ENCODE measurements at places on chromosomes 7 and 10.

DNA sequence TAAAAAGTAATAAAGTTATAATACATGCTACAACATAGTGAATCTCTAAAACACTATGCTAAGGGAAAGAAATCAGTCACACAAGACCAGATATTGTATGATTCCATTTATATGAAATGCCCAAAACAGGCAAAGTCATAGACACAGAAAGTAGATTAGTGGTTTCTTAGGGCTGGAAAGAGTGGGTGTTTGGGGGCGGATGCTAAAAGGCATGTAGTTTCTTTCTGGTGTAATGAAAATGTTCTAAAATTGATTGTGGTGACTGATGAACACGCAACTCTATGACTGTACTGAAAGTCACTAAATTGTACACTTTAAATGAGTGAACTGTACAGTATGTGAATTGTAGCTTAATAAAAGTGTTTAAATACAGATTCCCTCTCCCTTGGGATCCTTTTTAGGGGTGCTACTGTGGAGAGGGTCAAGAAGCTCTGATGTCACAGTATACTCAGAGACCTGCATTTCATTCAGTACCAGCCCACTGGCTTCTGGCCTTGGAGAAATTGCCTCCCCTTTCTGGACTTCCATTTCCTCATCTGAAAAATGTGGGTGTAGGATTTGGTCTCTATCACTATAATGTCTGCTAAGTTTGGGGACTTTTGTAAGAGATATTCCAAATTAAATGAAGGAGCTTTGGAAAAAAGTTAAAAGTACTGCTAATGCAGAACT, 46.4 kb downstream of the AOAH start:
- DNase-seq: no peak

GRCh38 chr10:79116801-79117723, 48.3 kb downstream of the ZMIZ1 start:
- peak; percentile 35 for DNase-seq

DNA sequence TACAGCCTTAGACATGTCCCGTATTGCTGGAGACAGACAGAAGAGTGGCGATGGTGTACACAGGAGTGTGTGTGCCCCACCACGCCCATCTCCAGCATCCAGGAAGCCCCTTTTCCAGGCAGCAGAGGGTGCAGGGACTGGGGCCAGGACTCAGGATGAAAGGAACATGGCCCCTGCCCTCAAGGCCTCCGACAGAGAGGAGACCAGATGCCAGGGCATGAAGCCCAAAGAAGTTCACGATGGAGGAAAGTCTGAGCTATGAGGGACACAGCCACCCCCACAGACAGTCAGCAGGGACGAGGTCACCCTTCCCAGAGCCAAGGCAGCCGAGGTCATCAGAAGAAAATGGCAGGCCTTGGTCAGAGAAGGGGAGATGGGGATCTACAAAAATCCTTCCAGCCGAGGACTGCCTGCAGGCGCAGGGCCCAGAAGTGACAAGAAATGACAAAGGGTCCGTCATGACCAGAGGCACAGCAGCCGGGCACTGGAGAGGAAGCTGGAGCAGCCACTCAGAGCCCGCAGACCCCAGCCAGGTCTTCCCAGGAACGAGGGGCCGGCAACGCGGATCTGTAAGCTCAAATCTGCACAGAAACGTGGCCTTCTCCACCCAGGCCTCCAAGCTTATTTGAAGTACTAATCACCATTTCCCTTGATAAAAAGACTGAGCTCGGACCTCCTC, 78.7 kb upstream of the PPP2R2D start:
- no peak for DNase-seq

GRCh38 chr10:71536332-71536731, 139.6 kb downstream of the CDH23 start:
- DNase-seq: no peak

DNA sequence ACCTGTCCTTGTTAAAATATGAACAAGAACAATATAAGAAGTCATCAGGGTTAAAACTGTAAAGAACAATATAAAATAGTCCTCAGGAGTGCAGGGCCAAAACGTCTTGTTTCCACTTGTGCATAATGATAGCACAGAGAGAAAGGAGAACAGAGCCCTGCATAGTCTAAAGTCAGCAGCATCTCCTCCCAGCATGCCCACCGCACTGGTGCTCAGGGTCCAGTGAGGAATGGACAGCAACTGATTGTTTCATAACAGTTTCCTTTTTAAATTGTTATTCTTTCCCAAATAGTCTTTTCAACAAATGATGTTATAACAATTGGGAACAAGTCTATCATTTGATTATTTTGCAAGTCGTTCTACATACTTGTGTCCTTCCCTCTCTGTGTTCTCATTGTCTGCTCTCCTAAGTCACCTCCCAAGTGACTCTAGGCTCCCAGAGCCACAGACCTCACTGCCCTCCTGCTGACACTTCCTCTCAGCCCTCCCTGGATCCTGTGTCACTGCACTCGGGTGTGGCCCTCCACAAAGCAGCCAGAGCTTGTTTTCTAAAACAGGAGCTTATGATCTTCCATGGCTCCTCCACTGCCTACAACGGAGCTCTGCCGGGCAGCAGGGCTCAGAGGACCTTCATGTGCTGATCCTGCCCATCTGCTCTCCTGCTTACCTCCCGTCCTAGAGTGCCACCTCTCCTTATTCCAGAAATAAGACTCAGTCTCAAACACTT, 27.6 kb downstream of the COBL start:
- DNase-seq: no peak

DNA sequence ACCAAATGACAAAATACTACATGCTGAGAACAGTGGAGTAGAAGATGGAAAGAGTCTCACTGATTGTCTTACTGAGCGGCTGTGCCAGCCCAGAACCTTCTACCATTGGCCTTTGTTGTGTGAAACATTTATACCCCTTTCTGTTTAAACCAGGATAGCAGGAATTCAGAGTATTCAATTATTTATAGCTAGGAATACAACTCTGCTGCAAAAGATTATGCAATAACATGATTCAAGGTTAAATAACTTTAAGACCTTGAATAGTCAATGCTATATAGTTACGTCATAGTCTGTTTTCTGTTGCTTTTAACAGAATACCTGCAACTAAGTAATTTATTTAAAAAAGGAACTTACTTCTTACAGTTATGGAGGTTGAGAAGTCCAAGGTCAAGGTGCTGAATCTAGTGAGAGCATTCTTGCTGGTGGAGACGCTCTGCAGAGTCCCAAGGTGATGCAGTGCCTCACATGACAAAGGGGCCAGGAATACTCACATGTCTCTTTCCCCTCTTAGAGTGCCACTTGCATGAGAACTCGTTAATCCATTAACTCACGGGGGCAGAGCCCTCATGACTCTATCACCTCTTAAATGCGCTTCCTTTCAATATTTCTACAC, 371.8 kb downstream of the MDFIC start:
- peak; percentile 67 for DNase-seq

DNA sequence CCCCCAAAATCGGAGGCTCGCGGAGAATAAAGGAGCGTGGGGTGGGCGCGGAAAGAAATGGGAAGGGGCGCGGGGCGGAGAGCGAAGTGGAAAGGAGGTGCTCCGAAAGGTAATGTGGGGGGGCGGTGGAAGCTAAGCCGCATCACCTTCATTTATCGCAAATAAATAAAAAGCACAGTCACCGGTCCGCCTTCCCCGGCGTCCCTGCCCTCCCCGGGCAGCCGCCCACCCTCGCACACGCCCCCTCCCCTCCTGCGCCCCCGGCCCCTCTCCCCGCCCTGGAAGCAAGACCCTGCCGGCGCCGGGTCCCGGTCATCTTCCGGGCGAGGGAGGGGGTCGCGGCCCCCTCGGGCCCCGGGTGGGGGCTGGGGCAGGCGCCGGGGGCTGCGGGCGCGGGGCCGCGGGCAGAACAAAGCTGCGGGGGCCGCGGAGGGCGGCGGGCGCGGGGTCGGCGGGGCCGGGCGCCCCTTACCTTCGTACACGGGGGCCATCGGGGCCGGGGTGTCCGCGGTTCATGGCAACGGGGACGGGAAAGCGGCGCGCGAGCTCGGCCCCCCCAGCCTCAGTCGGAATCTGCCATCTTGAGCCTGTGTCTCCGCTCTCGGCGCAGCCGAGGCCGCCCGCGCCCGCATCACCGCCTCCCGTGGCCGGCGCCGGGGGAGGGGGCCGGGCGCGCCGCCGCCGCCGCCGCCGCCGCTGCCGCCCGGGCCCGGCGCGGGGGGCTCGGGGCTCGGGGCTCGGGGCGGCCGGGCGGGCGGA, 486 bp downstream of the HIPK2 start:
- DNase-seq: peak; percentile 31

- no peak for DNase-seq
Measured at GRCh38 chr10:23927576-23928325, 281.2 kb upstream of the KIAA1217 start.

GRCh38 chr7:155456738-155457543, 988 bp upstream of the EN2 start:
- no peak for DNase-seq

GRCh38 chr10:116146372-116147140, 126.5 kb downstream of the GFRA1 start:
- DNase-seq: peak; percentile 21

- no peak for DNase-seq
Measured at GRCh38 chr10:20948686-20949327, 51.7 kb upstream of the NEBL start.

- DNase-seq: no peak
Measured at GRCh38 chr7:31073326-31074119, 21.4 kb downstream of the ADCYAP1R1 start.

DNA sequence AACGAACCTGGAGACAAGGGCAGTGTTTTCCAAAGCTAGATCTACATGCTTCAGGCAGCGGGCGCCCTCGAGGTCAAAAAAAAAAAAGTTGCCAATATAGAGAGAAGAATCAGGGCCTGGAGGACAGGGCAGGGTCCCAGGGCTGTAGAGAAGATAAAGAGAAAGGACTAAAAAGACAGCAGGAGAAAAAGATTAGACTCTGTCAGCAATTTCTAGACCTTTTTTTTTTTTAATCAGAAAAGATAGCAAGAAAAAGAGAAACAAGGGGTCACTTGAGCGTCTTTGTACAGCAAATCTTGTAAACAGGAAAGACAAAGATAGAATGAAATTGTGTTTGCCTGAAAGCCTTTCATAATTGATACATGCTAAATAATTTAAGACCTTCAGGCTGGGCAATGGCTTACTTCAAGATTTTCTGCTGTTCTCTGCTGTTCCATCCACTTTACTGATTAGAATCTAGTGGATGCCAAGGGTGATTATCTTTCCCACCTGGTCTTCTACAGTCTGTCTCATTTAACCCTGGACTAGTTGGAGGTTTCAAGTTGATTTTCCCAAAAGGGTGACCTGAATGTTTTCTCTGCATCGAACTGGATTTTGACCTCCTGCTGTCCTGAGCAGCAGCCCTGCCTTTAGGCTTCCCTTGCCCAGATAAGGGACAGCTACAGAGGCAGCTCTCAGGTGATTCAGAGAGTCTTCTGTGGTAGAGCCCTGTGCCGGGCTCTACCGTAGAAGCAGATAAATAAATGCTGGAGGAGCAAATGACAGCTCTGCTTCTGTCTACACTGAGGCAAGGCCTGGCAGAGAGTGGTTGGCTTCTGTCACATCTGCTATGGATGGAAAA, 5.1 kb downstream of the LMOD2 start:
- no peak for DNase-seq

GRCh38 chr7:73438547-73439409, 5.2 kb downstream of the FZD9 start:
- DNase-seq: no peak

DNA sequence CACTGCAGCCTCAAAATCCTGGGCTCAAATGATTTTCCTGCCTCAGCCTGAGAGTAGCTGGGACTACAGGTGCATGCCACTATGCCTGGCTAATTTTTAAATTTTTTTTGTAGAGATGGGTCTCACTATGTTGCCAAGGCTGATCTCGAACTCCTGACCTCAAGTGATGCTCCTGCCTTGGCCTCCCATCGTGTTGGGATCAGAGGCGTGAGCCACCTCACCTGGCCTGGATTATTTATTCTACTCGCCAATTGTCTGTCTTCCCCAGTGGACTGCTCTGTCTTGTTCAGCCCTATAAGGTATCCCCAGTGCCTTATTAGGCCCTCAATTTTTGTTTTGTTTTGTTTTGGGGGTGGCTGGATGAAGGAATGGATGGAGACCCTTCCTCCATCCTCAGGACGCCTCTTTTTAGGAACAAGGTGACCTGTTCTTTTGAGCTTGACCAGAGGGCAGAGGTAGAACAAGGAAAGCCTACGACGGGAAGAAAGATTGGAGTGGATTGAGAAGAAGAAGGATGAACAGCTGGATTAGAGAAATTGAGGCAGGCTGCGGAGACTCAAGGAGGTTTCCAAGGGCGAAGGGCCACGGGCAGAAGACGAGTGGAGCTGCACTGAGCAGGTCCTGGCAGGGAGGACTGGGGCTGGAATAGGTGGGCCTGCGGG, 541 bp upstream of the DENND10 start:
- no peak for DNase-seq

DNA sequence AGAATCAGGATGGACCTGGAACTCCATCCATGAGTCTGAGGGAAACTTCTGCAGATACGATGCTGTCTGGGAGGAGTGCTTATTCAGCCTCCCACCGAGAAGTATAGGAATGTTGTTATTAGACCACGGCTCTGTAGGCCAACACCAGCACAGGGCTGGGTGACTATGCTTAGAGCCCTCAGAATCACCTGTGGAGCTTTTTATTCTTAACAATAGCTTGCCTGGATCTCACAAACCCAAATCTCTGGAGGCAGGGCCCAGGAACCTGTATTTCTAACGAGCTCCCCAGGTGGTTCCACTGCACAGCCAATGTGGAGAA, 55.6 kb upstream of the ARID5B start:
- no peak for DNase-seq

- DNase-seq: no peak
Measured at GRCh38 chr7:114294036-114294435, 120.6 kb upstream of the FOXP2 start.

DNA sequence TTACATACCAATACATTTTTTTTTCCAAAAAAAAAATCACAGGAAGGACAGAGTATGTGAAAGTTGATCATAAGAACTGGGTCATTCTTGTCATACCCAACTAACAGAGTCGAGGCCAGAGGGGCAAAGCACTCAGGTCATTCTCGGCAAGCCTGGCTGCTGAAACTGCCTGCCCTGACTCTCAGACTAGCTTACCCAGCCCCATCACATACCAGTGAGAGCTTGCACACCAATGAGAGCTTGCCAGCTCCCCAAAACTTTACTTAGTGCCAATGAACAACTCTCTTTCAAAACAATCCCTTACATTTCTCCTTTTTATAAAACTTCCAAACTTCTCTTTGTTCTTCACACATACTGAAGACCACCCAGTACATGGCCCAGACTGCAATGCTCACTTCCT, 48.9 kb downstream of the VOPP1 start:
- no peak for DNase-seq

DNA sequence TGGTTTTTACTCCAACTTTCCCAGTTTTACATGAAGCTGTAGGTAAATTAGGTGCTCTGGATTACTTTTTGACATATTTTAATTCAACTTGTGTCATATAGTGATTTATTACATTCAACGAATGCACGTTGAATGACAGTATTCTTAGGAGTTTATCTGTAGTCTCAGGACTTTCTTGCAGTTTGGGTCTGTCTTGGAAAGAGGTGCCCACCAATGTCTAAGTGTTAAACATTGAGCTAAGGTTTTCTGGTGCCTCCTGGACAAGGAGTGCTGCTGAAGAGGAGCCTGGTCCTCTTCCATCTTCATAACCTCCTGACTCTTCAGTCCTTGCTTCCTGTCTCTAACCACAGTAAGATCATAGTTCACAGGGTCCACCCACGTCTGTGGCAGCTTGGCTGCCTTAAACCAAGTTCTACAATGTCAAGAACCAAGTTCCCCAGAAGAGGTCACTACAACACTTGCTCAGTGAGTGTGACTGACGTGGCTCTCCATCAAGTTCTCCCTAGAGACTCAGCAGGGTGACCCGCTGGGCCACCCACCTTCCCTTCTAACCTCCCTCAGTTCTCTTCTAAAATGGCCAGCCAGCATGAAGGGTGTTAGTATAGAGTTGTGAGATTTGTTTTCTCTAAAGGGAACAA, 6.1 kb downstream of the NPY start:
- DNase-seq: peak; percentile 54

- no peak for DNase-seq
Measured at GRCh38 chr7:27765841-27766240, 25.9 kb downstream of the TAX1BP1 start.
